ENCODE measurements at places on chromosomes 7 and 10.

- no peak for DNase-seq
These were observed 36.0 kb upstream of the SPOCK2 start for GRCh38 chr10:72124381-72124780.

DNA sequence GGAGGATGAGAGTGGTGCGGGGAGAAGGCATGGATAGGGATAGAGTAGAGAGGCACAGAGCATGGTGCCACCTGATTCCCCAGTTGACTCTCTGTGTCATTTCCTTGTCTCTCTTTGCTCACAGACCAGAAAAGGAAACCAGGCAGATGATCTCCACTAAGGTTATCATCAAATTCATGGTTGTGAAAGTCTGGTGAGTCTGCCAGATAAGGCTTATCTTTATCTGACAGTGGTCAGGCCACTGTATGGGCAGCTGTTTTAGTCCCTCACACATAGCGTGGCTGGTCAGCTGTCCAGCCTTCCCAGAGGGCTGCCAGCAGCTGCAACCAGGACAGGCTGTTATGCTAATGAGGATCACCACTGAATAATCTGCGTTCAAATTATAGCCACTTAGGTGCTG, 99.0 kb downstream of the ADRA2A start:
- no peak for DNase-seq

- DNase-seq = no peak
These were observed 154.6 kb upstream of the GDF10 start for GRCh38 chr10:47145290-47145934.

DNA sequence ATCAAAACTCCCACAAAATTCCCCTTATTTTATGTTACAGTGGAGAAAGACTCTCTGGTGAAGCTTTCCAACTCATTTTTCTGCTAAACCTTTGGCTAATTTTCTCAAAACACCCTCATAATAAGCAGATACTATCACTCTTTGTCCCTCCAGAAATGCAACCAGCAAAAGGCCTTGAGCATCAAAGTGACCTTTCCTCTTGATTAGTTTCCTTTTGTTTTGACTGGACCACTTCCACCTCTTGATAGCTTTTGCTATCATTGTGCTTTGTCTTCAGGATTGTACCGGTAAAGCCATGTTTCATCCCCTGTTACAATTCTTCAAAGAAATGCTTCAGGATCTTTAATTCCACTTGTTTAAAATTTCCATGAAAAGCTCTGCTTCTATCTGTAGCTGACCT, 115.1 kb upstream of the SLC13A1 start:
- no peak for DNase-seq

GRCh38 chr7:84226759-84227158, 32.2 kb upstream of the SEMA3A start:
- DNase-seq = no peak

GRCh38 chr7:29488203-29488970, 75.2 kb upstream of the PRR15 start:
- no peak for DNase-seq

GRCh38 chr10:15245530-15245929, 77.0 kb upstream of the NMT2 start:
- DNase-seq = no peak

DNA sequence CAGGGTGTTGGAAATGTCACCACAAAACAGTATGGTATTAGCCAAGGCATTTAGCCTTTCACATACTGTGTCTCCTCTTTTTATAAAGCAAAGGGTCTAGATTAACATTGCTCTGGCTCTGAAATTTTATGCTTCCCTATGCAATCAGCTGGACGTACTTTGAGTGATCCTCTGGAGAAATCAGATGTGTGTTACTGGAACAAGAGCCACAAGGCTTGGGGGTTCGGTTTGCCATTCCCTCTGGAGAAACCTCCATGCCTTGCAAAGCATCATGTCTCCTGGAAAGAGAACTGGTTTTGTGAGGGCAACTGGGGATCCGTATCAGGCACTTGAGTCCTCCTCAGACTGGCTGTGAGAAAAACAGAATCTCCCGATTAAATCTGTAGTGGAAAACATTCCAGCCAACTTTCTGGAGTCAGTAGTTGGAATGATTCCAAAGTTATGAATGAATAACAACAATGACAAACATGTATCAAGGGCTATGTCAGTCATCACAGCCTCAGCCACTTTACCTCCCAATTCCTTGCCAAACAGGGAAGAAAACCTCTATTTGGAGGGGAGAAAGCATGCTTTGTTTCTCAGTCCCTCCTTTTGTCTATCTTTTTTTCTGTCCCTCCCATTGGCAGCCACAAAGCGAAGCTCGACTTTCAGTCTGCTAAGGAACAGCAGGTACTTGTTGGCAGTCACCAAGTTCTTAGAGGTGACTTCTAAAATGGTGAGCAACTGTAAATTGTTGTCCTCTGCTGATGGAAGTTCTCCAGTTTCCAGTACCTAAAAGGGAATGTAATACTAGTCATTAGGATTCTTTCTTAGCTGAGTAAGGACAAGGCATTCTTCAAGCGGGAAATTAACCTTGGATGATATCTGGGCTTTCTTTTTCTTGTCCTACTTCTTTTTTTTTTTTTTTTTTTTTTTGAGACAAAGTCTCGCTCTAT, 864.8 kb upstream of the AUTS2 start:
- DNase-seq = no peak

DNA sequence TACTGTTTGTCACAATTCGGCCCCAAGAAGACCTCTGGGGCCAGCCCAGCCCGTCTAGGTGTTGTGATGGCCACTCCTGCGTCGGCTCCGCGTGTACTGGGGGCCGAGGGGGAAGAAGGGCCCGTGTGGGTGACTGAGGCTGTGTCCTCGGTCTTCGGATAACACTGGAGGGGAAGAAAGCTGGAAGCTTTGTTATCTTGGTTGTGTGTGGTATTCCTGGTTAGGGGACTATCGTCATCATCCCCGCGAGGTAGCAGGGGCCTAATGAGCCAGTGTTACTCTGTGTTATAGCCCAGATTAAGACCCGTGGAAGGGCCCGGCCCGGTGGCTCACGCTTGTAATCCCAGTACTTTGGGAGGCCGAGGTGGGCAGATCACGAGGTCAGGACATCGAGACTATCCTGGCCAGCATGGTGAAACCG, 854 bp downstream of the MTG1 start:
- no peak for DNase-seq

DNA sequence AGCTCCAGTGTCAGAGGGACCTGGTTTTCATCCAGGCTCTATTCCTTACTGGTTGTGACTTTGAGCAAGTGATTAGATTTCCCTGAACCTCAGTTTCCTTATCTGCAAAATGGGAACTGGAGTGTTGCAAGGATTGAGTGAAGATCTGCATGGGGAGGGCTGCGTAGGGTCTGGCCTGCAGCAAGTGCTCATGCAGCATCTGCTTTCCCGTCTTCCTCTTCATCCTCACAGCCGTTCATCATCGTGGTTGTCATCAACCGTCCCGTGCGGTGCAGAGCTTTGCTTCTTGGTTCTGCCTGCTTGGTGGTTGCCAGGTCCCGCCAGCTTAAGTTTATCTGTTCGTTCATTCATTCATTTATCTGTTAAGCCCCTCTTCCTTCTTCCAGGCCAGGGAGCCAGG, 135.0 kb downstream of the GRK5 start:
- no peak for DNase-seq

- DNase-seq = no peak
These were observed 3.2 kb downstream of the BZW2 start for GRCh38 chr7:16649196-16649595.

GRCh38 chr10:85786401-85786899, 580.1 kb downstream of the GRID1 start:
- no peak for DNase-seq

DNA sequence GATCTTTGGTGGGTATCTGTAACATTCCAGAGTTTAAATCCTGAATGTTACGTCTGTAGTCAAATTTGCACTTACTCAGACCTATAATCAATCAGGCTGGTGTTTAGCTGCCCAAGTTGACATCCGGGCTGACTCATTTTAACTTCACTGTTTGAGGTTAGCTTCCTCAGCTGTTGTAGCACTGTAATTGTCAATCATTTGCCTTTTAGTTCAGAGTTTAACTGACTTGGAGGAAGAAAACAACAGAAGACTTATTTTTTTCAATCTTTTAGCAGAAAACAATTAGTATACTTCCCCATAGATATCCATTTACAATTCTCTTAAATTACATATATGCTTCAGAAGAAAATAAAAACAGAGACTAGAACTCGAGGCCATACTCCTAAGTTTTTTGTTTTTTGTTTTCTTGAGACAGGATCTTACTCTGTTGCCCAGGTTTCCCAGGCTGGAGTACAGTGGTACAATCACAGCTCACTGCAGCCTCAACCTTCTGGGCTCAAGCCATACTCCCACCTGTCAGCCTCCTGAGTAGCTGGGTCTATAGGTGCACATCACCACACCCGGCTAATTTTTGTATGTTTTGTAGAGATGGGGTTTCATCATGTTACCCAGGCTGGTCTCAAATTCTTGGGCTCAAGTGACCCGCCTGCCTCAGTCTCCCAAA, 38.5 kb upstream of the LRRC17 start:
- DNase-seq = no peak

DNA sequence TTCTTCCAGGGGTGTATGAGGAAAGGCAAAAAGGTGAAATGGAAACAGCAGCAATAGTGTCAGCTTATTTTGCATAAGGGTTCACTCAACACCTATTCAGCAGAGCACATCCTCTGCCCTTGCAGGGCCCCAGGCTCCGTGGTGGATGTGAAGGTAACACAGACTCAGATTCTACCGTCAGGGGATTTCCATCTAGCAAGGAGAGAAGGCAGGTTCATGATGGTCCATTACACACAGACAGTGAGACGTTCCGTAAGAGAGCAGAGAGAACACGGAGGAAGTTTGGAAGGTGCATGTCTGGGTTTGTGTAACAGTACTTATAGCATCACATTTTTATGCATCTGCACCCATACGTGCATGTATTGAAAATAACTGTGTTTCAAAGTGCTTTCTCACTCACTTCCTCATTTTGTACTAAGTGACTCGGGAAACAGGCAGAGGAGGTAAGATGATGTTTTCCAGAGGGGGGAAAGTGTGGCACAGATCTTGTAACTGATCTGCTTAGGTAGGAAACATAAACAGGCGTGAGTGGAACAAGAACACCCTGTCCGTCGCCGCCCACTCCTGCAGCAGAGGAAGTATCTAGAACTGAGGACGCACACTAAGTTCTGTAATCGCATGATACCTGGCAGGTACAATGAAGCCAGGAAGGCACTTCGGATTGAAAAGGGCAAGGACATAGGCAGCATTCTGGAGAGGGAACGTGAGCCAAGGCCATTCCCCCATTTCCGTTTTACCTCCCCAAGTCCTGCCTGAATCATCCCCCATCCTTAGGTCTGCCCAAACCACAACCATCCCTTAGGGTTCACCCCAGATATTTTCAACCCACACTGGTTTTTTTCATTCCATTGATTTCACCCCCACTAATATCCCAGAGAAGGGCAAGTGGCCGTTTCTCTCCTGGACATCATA, 1.0 kb upstream of the ENO4 start:
- DNase-seq = no peak

DNA sequence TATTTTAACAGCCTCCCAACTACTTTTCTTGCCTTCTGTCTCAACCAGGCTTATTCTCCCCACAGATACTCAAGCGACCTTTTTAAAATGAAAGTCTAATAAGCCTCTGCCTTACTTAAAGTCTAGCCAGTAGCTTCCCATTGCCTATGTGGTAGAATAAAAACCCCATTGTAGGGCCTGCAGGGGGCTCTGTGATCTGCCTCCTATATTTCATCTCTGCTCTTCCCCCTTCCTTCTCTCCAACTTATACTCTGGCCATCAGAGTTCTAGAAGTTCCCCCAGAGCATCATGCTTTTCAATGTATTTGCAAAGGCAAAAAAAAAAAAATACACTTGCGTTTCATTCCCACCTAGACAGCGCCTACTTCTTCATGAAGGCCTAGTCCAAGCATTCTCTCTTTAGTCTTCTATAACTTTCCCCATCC, 167.7 kb upstream of the ADO start:
- DNase-seq = no peak

GRCh38 chr7:23759671-23760391, 49.8 kb downstream of the STK31 start:
- no peak for DNase-seq

DNA sequence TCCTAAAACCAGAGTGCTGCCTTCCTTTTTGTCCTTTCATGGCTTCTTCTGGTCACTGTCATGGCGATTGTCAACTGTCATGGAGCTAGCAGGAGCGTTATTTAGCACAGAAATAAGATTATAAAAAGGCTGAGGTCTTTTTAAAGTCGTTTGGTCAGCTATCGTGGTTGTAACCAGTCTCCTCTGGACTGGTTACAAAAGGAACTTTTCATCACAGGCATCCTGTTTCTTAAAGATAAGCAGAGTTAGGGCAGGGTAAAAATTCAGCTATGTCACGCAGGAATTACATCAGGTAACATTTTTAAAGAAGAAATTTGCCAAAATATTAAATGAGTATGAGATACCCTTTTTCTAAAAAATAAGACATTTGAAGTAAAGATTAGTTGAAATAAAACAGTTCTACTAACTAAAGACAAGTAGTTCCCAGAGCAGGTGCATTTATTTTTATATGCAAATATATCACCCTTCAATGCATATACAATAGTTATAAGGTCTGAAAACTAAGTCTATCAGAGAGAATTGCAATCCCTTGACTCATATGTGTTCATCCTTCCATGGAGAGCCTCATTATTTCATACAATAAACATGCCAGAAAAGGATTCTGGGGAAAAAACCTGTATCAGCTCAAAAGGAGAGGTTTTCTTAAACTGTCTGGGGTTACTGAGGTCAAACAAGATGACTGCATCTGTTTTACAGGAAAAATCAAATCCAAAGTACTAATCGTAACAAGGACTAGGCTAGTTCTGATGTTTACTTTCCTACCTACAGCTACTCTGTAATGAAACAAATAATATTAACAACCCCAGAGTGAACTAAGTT, 20.9 kb downstream of the FAM24A start:
- no peak for DNase-seq

DNA sequence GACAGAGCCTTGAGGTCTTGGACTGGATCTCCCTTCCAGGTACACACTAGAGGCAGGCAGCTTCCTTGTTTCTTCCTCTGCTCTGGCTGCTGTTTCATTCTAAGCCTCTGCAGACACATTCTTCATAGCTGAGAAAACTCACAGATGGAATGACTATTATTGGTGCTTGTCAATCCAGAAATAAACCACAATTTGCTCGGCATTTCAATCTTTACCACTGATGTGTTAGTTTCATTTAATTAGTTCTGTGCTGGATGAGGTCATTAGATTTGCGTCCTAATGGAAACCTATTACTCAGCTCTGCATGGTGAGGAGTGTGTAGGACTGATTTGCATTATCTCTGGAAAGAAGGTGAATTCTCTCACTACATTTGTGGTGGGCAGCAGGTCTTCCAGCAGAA, 392.5 kb downstream of the NRG3 start:
- no peak for DNase-seq

DNA sequence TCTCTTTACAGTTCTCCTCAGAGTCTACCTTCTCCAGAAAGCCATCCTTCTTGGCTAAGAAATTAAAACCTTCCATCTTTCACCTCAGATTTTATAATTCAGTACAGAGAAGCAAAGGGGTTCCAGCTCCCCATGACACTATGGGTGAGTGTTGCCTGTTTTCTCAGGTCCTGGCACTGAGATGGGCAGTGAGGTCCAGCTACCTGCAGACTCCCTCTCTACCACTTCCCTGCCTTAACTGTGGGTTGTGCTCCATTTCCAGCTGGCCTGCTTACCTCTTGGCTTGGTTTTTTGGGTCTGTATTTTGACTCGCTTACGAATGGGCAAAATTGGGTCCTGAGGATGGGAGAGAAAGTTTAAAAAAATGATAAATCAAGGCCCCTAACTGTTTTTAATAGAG, 26.3 kb downstream of the ZCWPW1 start:
- no peak for DNase-seq

- DNase-seq = no peak
These were observed 49.9 kb downstream of the DNAJC1 start for GRCh38 chr10:21953585-21954057.

GRCh38 chr10:99993701-99994689, 15.8 kb downstream of the DNMBP start:
- DNase-seq = no peak

- DNase-seq = no peak
These were observed 225.1 kb downstream of the TFEC start for GRCh38 chr7:115805458-115805857.

Measured in stimulated activated CD4-positive, alpha-beta T cell treated with anti-CD3 and anti-CD28 coated beads, Interleukin-1b, Interleukin-23, amount 100 ng/mL, for 1 hour (primary cell).